ENCODE measurements at places on chromosomes 11 and 22.

GRCh38 chr11:9607511-9607899, 34.0 kb downstream of the WEE1 start:
- DNase-seq = no peak

DNA sequence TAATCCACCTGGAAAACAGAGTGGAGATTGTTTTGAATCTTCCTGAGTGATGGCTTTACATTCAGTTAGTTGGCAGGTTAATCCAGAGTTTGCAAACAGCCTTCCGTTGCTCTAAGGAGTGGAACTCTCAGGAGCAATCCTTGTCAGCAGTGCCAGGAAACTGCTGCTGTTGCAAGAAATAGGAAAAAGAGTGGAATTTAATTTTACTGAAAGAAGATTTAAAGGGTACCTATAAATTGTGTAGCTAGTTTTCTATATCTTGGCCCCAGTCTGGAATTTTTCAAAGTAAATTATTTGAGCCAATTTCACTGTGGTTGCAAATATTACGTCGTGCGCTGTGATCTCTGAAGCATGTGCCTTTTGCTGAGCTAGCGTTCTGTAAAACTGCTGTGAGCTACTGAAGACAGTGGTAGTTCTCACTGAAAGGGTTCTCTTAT, 55.5 kb upstream of the SLC5A12 start:
- DNase-seq = no peak

GRCh38 chr11:34564807-34565241, 51.2 kb upstream of the ELF5 start:
- no peak for DNase-seq

DNA sequence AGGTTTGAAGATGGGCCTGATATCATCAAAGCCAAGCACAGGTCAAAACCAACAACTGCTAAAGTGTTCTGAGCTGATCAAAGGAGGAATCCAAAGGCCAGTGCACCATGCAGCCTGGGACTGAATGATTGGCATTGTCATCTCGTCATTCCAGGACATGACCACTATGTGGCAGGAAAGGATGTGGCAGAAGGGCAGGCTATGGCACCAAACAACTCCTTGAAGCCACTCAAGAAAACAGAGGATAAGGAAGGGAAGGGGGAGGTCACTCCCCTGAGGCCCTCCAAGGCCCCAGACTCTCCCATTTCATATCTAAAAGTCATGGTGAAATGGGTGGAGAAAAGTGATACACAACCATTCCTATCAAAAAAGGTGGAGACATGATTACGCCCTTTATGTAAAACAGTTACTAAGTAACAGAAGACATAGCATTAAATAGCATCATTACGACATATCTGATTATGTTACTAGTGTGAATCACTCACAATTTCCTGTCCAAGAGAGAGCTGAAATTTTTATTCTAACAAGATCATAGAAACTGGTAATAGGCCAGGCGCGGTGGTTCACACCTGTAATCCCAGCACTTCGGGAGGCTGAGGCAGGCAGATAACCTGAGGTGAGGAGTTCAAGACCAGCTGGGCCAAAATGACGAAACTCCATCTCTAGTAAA, 49.3 kb downstream of the AHNAK start:
- DNase-seq = peak; percentile 26

GRCh38 chr11:45022294-45023064, 71.8 kb upstream of the TP53I11 start:
- DNase-seq = no peak

DNA sequence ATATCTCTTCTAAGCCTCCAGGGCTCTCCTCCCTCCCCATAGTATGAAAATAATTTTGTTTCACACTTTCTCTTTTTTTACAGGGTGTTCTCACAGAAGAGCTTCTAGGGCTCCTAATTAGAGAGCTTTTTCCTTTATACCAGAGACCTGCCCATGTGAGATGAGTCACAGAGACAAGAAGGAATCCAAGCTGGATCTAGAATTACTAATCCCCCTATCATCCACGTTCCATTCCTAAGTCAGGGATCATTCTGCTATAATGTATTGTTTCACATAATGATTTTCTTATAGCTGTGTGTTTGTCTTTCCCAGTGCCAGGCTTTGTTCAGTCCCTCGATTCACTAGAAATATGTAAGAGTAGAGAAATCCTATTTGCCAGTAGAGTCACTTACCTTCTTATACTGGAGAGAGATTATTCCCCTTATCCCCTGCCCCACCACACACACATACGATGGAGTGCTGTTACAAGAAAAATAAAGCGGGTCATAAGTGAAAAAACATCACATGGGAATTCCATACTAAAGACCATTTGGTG, 778.3 kb upstream of the LRRC4C start:
- DNase-seq = no peak

GRCh38 chr22:44621401-44622146, 80.4 kb upstream of the PRR5 start:
- DNase-seq = no peak

- no peak for DNase-seq
These were observed 225.0 kb downstream of the JRKL start for GRCh38 chr11:96614846-96615245.

- DNase-seq = no peak
These were observed 314.9 kb downstream of the MIAT start for GRCh38 chr22:26972286-26972685.

DNA sequence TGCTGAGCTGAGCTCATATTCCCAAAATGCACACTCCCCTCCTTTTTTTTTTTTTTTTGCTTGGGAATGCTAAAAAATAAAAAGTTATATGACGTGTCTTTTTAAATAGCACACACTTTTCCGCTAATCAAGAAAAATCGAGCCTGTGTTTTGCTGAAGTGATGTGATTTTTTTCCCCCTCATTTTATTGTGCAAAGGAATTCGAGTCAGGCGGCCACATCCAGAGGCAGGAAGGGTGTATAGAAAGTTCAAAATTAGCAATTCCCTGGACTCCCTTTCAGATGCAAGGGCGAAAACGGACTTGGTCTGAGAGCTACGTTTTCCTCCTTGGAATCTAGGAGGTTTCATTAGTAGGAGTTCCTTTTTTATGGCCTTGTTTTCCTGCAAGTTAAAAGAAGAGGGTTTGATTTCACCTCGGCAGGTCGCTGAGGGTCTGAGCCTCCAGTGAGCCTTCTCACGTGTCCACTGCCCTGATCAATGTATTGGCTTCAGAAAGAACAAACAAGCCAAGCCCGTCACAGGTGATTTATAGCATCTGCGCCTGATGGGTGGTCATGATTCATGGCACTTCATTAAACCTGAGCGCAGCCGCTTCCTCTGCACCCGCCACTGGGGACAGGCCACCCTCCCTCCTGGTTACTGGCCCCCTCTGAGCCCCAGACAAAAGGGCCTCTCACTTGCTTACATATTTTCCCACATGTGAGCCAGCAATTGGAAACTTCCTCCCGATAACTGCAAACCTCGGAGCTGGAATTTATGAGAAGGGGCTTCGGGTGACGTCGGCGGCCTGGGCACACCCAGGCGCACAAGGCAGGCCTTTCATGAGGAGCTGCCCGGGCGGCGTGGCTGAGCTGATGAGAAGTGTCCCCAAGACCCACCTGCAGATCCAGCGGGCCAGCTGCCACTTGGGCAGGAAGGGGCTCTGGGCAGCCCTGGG, 64.4 kb upstream of the LINC01488 start:
- no peak for DNase-seq

DNA sequence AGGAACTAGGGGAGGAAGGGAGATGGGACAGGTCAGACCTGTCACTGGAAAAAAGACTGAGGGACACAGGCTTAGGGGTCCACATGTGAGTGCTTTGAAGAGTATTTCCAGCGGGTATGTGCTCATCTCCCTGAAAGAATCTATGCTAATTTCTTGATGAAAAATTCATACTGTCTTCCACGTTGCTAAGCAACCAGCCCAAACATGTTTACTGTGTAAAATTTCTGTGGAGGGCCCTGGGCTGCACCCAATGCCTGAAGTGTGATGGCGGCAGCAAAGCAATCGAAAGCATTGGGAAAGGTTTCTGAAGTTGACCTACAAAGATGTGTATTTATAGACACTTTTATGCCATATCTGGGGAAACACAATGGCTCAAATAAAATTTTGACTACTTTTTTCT, 7.4 kb downstream of the SYT13 start:
- no peak for DNase-seq

- DNase-seq = no peak
These were observed 5.5 kb downstream of the PKNOX2 start for GRCh38 chr11:125170001-125170509.

GRCh38 chr11:119706887-119707286, 22.1 kb downstream of the NECTIN1 start:
- DNase-seq = no peak

GRCh38 chr11:117824571-117825537, at the start of gene FXYD2:
Gene FXYD2, minus strand, starts transcription at chr11:117824744. Its CDS starts 66 bp downstream, at chr11:117824678.
- no peak for DNase-seq

- no peak for DNase-seq
These were observed 47.8 kb downstream of the FANCF start for GRCh38 chr11:22577854-22578253.

- no peak for DNase-seq
These were observed 2.2 kb upstream of the ZFTA start for GRCh38 chr11:63770763-63771162.

DNA sequence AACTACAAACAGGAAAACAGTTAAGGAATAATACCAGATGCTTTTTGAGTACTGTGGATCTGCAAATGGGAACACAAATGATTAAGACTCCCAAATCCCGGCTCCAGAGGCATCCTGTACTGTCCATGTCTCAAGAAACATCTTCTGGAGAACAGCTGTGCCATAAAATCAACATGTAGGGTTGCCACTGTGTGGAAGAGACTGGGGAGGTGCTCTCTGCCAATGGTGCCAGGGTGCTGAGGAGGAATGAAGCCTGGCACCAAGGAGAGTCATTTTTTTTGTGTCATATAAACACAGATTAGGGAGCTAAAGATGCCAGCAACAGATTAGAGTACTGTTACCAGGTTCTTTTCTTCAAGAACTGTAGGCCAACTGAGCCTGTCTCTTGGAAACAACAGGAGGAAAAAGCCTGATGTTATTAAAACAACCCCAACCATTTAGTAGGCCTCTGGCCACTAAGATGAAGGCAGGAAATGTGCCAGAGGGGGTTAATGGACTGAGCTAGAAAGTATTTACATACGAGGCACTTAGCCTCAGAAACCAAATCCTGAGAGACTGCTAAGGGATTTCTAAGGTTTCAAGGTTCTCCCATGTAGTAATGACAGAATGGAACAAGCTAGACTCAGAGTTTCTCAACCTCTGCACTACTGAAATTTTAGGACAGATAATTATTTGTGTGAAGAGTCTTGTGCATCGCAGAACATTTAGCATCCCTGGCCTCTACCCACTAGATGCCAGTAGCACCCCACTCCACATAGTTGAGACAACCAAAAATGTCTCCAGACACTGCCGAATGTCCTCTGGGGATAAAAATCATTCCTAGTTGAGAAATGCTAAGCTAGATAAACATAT, 54.6 kb upstream of the CHRM4 start:
- DNase-seq = no peak

DNA sequence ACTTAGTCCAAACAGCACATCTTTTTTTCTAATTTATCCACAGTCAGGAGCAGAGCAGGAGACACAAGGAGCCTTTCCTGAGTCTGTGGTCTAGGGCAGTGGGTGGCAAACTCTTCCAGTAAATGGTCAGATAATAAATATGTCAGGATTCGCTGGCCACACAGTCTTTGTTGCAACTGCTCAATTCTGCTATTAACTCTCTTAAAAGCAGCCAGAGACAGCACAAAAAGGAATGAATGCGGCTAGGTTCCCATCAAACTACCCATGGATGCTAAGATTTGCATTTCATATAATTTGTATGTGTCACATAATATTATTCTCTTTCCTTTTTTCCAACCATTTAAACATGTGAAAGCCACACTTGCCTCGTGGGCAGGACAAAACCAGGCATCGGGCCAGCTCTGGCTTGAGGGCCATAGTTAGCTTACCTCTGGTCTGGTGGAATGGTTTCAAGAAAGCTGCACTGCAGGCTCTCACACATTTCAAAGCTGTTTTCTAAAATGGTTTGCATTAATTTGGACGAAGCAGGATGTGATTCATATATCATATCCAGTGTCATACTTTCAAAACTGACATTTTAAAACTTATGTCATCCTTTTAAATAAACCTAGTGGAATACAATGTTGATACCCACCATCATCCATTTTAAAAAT, 64.7 kb upstream of the CD5 start:
- DNase-seq = no peak

GRCh38 chr11:90756617-90757016, 533.8 kb upstream of the CHORDC1 start:
- no peak for DNase-seq

GRCh38 chr11:42571878-42572610, 739.8 kb upstream of the API5 start:
- DNase-seq = no peak

GRCh38 chr22:46673662-46674236, 53.6 kb downstream of the GRAMD4 start:
- DNase-seq = no peak

DNA sequence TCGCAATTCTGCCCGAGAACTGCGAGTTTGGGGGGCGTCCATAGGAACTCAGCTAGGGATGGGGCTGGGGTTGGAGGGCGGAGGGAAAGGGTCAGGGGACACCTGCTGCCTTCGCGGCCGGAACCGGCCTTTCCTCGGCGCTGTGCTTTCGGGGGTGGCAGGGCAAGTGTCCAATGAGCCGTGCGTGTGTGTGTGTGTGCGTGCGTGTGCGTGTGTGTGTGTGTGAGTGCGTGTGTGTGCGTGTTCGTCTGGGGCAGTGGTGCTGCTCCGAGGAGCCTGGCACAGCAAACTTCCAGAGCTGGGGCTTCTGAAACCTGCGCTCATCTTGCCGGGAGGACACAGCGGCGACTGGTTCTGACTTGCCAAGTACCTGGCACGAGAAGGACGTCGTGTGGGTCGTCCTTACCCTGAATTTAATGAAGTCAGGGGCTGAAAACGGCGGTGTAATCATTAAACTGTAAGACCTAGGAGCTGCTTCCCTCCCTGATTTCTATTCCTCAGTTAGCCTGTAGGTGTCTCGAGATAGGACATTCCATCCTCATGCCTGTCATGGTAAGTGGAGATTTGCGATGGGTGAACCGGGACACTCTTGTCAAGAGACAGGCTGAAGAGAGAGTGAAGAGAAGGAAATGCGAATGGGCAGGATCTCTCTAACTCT, 27.0 kb upstream of the AMOTL1 start:
- no peak for DNase-seq

- DNase-seq = peak; percentile 27
These were observed 75.3 kb downstream of the ARFGAP2 start for GRCh38 chr11:47101406-47101805.

DNA sequence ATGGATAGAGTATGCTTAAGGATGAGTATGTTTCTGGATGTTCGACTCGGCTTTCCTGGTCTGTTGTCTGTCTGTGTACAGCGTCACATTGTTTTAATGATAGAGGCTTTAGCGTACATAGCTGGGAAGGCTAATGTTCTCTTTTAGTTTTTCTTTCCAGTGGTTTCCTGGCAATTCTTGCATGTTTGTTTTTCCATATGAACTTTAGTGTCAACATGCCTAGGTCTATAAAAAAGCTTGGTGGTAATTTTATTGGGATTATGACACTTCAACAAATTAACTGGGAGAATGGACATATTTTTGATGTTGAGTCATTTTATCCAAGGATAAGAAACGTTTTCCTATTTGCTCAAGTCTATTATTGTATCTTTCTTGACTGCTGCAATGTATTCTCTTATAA, 17.6 kb downstream of the F2 start:
- no peak for DNase-seq

- no peak for DNase-seq
These were observed 11.5 kb downstream of the BMAL1 start for GRCh38 chr11:13289081-13289480.

- DNase-seq = no peak
These were observed 85.4 kb upstream of the TOP3B start for GRCh38 chr22:22068025-22068424.

GRCh38 chr22:45169591-45170466, 6.1 kb downstream of the NUP50 start:
- no peak for DNase-seq

GRCh38 chr11:66014804-66015453, 3.1 kb downstream of the CST6 start:
- DNase-seq = no peak
